ENCODE measurements at places on chromosomes 1 and 21.

- DNase-seq, result no peak
These were observed 45.9 kb downstream of the CHD5 start for GRCh38 chr1:6134206-6134605.

DNA sequence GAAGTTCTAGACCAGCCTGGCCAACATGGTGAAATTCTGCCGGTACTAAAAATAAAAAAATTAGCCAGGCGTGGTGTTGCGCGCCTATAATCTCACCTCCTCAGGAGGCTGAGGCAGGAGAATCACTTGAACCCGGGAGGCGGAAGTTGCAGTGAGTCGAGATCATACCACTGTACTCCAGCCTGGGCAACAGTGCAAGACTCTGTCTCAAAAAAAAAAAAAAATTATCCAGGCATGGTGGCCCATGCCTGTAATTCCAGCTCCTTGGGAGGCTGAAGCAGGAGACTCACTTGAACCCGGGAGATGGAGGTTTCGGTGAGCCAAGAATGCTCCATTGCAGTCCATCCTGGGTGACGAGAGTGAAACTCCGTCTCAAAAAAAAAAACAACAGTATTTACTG, 18.5 kb upstream of the RAB42 start:
- no peak for DNase-seq

GRCh38 chr1:204809488-204809887, 61.2 kb upstream of the NFASC start:
- no peak for DNase-seq

GRCh38 chr1:231855361-231855760, 228.8 kb downstream of the DISC1 start:
- no peak for DNase-seq

All from activated CD8-positive, alpha-beta memory T cell treated with anti-CD3 and anti-CD28 coated beads for 1 hour (primary cell).